NCI-H2081 treated with DMSO at 0.1 percent for 48 hours (cell line): ENCODE measurements at places on chromosomes 1 and 21.

- no peak for DNase-seq
Observed at GRCh38 chr1:224223819-224224714, 41.0 kb downstream of the DEGS1 start.

- no peak for DNase-seq
Observed at GRCh38 chr1:51423073-51423821, 92.9 kb upstream of the TTC39A start.

GRCh38 chr1:248681651-248682050 is 20.9 kb downstream of the OR14I1 start:
- DNase-seq, result no peak

- DNase-seq, result no peak
Observed at GRCh38 chr1:89873770-89874169, 52.9 kb downstream of the LRRC8D start.

GRCh38 chr1:112743174-112744008 is 28.3 kb upstream of the PPM1J start:
- no peak for DNase-seq

GRCh38 chr1:1783320-1783719 is 5.0 kb upstream of the NADK start:
- no peak for DNase-seq

DNA sequence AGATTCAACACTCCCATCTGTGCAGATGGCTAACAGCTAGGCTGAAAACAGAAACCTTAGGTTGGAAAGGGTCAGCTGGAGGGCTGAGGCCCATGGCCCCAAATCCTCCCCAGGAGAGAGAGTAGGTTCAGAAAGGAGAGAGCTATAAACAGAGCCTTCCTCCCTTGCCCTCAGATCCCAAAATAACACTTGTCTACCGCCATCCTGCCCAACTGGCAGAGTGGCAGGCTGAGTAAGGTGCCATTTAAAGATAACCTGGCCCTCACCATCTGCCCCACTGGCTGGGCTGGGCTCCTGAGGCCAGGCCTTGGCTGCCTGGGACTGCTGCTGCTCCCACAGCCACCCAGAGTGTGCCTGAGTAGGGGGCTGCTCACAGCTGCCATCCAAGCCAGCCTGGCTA is 4.3 kb upstream of the SHISA4 start:
- DNase-seq, result no peak

GRCh38 chr1:47514229-47514628 is 76.4 kb downstream of the FOXD2 start:
- DNase-seq, result no peak

- DNase-seq, result no peak
Observed at GRCh38 chr1:99869723-99870122, 19.6 kb downstream of the AGL start.

- no peak for DNase-seq
Observed at GRCh38 chr1:89599332-89599630, 33.6 kb upstream of the LRRC8C start.

DNA sequence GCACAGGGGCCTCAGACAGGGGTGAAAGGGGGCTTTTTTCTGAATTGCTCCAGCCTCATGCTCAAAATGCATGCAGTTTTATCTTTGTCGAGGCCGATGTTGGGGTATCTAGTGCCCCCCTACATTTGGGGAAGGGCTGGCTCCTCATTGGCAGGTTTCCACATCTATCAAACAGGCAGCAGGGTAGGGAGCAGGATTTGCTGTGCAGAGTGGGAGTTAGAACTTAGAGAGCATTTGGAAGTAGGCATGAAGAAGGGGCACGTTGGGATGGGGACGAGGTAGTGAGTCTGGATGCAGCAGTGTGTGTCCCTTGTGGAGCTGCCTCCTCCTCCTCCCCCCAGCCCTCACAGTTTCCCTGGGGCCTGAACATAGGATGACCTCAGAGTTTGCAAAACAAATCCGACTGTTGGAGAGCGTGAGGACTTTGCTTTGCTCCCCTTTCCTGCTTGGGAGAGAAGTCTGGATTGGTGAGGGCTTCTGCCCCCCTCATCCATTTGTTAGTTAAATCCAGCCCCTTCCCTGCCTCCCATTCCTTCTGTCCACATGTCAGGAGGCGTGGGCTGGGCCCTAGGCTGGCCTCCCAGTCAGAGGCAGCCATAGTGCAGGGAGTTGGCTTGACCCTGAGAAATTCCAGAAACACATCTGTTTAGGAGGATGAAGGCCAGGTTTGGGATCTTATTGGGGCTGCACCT is 36.9 kb upstream of the GPR37L1 start:
- no peak for DNase-seq

DNA sequence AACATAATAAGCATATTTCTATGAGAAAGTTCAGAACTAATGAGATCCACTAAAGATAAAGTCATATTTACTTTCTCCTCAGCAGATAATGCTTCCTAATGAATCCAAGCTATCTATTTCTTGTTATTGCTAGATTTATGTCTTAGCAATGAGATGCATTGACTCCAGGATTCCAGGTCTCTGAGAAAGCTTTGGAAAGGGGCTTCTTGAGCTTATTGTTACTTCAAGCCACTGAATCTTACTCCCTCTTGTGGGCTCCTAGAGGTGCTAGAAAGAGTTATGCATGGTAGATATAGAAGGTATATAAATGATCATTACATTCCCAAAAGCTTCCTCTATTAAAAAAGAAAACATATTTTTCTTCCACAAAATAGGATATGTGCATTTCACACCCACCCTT is 246.4 kb upstream of the ADAMTS5 start:
- DNase-seq, result no peak

- no peak for DNase-seq
Observed at GRCh38 chr1:3399732-3400131, 54.7 kb upstream of the ARHGEF16 start.

DNA sequence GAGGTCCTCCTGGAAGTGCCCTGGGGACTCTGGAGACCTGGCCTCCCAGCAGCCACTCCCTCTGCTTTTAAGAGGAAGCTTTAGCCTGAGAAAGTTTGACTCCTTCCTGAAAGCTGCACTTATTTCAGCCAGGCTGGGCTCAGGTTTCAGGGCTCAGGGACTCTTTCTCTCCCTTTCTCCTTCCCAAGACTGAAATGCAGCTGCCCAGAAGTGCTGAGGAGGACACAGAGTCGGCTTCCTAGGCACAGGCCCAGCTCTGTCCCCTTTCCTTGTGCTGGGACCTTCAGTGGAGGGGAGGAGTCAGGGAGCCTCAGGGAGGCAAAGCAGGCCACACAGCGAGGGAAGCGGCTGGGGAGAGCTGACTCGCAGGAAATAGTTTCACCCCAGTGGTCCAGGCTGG is 137.3 kb downstream of the NAV1 start:
- no peak for DNase-seq

DNA sequence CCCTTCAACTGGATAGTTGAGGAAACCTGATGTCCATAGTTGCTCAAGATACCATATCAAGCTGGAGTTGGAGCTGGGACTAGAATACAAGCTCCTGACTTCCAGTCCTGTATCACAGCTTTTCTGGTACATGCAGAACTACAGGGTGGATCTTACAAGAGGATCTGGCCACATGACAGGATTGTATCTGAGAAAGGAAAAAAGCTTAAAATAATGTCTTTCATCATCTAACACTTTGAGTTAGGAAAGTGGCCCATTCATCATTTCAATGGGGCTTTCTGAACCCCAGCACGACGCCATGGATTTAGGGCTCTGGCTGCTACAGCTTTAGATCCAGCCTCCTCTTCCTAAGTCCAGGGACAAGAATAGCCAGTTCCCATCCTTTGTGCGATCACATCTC is 46.9 kb downstream of the RASSF5 start:
- no peak for DNase-seq

DNA sequence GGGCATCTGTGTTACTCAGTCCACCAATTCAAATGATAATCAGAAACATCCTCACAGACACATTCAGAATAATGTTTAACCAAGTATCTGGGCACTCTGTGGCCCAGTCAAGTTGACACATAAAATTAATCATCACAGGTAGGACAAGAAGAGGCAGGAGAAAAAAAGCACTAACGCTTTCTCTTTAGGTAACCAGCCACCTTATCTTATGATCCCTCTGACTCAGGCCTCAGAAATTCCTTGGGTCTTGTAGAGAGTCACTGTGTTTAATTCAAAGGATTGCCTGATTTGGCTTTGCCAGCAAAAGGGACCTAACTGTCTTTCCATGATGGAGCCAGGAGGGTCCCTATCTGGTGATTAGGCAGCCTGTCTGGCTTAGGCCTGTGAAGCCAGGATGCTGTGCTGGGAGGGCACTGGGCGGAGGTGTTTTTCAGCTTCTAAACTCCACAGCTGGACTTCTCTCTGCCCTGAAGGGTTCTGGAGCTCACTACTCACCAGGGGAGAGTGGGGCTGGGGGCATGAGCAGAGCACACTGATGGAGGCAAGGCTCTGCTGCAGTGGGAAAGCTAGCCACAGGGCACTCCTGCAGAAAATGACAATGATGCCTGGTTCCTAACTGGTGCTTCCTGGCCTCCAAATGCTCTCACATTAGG is 36.4 kb upstream of the STUM start:
- DNase-seq, result no peak

DNA sequence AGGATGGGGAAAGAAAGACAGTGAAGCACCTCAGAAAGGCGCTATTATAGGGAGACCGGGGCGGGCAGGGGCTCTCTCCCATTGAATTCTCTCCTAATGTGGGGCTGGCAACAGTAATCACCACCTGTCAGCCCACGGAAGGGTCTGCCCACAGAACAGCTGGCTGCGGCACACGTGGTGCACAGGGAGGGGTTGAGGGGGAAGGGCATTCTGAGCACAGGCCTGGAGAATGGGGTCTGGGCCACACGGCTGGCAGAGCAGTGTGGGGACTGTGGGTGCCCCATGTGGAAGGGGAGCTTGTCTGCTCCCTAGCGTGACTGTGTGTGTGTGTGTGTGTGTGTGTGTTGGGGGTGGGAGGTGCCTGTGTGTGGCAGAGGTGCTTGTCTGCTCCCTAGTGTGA is 4.1 kb downstream of the OLFML3 start:
- DNase-seq, result no peak

DNA sequence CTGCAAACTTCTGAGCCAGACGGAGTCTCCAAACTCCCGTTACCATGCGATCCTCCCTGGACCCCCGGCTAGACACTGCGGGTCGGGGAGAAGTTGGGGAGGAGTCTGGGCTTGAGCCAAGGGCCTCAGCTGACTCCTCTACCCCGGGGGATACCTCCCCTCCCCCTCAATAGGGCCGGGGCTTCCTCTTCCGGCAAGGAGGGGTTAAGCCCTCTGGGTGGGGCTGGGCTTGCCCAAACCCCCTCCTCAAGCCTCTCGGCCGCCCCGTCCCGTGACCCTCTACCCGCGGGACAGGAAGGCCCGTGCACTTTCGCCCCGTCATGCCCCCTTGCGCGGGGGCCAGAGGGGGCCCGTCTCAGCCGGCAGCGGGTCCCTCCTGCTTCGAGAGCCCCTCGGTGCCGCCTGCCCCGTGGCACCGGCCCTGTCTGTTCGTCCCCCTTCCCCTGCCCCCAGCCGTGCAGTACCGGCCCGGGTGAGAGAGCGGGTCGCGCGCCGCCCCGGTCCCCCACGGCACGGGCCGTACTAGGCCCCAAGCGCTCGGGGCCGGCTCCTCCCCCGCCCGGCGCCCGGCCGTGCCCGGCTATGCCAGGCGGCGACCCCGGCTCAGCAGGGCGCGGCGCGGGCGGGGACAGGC is 652 bp downstream of the ARL8A start:
- no peak for DNase-seq

DNA sequence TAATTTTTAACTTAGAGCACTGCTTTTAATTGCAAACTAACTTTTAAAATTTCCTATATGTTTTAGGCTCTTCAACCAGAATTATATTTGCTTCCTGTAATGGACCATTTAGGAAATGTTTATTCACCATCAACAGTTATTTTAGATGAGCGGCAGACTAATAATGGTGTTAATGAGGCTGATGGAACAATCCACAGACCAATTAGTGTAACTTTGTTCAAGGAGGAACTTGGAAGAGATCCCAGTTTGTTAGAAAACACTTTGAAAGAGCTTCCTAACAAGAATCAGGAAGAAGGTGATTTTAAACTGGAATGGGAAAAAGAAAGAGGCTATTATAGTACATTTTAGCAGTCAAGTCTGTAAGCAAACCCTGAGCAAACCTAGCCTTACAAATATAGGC is 19.4 kb upstream of the GNG5 start:
- no peak for DNase-seq

GRCh38 chr1:24969596-24970398 is 39.7 kb upstream of the RUNX3 start:
- no peak for DNase-seq

- no peak for DNase-seq
Observed at GRCh38 chr21:44704636-44705001, 6.8 kb downstream of the TSPEAR start.

DNA sequence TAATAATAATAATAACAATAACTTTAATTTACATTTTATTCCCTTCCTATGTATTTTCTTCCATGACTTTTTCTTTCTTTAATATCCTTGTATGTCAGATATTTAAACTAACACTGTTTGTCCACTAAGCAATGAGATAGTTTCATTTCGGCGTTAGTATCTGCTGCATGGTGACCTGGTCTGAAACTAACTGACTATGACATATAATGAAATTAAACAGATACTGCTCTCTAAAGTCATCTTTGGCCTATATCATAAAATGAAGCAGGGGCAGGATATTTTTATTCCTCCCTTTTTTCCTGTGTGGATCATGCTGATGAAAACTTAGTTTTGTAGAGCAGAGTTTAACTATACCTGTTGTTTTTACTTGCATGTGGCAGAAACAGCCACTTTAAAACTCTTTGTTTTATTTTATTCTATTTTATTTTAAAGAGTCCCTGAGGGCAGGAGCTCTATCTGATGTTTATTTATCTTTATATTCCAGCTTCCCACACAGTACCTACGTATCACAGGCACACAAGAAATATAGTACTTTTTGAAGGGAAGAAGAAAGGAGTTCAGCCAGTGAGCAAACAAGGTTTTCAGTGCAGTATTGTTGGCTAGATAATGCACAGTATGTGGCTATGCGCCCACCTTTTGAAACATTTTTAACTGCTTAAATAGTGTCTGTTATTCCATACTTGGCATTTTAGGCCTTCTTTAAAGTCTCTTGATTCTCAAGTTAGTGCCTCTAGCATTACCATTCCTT is 165.6 kb downstream of the PHTF1 start:
- DNase-seq, result no peak

DNA sequence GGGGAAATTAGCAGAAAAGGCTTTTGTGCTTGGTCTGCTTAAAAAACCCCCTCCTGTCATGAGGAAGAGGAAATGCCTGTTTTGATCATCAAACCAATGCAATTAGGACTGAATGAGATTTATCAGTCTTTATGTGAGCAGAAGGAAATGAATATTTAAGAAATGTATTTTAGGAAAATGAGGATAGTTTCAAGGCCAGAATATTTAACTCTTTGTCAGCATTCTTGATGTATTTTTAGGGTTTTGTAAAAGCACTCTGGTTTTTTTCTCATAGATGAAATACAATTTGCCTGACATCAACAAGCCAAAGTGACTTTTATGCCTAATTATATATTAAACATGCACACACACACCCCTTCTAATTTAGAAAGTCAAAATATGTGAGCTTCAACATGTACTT is 213.8 kb downstream of the GRIK1 start:
- no peak for DNase-seq

DNA sequence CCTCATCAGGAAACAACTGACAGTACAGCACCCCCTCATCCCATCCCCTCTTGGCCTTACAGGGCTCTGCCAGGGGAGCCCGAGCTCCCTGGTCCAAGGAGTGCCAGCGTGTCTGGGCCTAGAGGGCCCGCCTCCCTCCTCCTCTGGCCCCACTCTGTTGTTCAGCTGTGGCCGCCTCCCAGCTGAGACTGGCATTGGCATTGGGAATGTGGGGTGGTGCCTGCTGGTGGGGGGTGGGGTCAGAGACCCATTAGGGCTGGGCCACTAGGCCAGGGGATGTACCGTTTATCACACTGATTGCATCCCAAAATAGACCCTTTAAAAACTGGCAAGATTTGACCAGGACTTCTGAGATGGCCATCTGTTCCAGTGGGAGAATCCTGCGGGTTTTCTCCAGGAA is 1.4 kb downstream of the LDLRAP1 start:
- no peak for DNase-seq
